ENCODE measurements at places on chromosomes 2 and 18.

DNA sequence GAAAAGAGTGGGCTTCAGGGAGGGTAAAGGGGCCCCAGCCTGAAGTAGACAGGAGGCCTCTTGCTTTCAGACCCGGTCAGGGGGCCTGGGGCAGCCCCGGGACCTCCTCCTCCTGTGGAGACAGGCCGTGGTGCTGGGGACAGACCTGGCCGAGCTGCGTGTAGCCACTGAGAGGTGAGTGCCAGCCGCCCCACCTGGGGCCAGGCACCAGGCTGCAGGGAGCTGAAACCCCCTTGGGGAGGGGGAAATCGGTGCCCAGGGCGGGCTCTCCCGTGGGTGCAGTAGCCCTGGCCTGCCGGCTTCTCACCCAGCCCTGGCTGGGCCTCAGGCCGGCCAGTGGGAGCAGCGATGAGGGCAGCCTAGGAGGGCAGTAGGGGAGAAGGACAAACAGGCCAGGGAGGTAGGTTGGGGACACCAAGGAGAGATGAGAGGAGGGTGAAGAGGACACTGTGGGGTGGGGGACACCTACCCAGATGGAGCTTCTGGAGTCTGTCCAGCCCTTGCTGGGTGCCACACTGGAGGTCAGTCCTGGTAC, 24.0 kb downstream of the CROCC2 start:
- DNase-seq, result no peak

DNA sequence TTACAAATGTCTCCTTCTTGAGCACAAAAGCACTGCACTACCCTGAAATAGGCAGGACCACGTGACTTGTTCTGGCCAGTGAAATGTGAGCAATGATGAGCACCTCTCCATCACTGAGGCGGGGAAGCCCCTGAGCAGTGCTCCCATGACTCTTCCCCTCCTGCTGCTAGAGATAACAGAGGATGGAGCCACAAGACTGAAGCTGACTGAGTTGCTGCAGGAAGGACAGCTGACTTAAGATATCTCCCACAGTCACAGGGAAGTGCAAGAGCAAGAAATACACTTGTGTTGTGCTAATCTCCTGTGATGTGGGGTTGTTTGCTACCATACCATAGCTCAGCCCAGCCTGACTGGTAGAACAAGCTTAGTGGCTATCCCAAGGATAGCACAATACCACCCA, 38.7 kb downstream of the STK39 start:
- DNase-seq, result no peak

- DNase-seq, result no peak
Measured at GRCh38 chr2:110906613-110907298, 174.4 kb downstream of the ACOXL start.

- DNase-seq, result no peak
Measured at GRCh38 chr2:104888489-104889258, 34.8 kb downstream of the POU3F3 start.

DNA sequence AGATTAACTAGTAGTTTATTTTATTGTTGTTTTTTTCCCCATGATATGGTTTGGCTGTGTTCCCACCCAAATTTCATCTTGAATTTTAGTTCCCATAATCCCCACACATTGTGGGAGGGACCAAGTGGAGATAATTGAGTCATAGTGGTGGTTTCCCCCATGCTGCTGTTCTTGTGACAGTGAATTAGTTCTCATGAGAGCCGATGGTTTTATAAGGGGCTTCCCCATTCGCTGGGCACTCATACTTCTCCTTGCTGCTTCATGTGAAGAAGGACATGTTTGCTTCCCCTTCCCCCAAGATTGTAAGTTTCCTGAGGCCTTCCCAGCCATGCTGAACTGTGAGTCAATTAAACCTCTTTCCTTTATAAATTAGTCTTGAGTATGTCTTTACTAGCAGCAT, 36.5 kb downstream of the GALNT14 start:
- no peak for DNase-seq

DNA sequence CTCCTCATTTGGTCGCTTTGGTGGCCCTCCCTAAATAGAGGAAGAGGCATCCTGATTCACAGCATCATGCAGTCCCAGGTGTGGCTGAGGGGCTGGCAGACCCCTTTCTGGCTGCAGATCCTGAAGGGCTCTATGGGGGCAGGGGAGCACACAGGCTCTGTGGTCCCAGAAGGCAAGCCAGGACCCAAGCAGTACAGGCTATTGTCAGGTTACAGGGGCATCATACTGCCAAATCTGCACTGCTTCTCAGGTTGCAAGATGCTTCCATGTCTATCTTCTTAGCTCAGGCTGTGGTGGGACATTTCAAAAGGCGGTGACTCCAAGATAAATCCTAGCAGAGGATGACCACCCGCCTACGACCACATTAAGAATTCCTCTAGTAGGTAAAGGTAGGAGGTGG, 54.3 kb downstream of the TTC32 start:
- DNase-seq, result no peak

- DNase-seq, result no peak
Measured at GRCh38 chr2:97844311-97844859, 131.0 kb downstream of the ZAP70 start.

All from iris pigment epithelial cell (primary cell).